ENCODE measurements at places on chromosomes 2 and 18. TPM values are rescaled to one million over a fixed set of nuclear protein-coding genes. Genes with fewer than 3 reads are reported as not detected.

DNAJC10 gene
- 23.2 TPM for total RNA-seq

COL5A2 gene
- 0.54 TPM for total RNA-seq

DNA sequence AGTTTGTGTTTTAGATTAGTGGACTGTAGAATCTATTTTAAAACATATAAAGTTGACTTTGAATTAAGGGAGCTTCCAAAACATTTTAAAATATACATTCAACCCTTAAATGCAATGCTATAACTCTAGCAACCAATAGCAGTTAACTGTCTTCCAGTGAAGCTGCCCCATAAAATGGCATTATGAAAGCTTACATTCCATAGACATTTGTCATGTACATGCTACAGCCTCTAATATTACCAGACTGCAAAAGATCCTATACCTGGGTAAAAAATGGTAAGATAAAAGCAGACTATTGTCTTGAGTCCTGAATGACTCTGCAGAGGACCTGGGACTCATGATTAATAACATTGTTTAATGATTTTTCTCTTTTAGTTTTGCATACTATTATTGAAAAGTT lies 489.4 kb downstream of the LRP1B start:
- DNase-seq = no peak

DNA sequence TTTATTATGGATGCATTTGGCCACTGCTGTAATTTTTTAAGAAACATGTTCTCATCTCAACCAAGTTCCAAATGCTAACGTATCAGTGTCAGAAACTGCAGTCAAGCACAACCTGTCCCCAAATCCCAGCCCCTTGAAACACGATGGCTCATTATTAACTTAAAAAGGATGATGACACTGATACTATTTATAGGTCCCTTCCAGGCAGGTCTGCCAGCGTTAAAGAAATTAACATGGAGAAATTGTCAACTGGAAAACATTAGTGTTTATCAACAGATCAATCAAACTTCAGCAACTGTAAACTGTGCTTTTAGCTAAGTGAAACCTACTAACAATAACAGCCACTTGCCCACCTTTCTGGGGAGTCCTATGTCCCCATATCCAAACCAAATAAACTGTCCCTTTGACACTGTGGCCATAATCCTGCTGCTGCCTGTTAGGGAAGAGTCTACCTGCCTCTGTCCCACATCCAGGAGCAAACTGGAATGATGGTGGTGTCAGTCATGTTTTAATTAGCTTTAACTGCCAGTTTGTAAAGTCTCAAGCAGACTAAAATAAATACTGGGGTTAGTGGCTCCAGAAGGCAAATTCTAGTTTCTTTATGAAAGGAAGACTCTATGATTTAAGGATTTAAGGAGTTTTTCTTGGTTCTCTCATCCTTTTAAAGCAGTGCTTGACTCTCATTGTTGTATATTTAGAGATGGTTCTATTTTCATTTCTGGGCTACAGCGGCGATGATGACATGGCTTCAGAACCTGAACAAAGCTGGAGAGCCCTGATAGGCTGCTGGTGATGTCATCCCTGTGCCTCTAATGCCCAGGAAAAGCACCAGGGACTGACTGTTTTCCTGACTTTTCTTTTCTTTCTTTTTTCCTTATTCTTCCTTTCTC lies 583.6 kb upstream of the PIK3C3 start:
- DNase-seq = no peak

GRCh38 chr2:216689397-216689796 lies 6.0 kb downstream of the IGFBP5 start:
- no peak for DNase-seq

DNA sequence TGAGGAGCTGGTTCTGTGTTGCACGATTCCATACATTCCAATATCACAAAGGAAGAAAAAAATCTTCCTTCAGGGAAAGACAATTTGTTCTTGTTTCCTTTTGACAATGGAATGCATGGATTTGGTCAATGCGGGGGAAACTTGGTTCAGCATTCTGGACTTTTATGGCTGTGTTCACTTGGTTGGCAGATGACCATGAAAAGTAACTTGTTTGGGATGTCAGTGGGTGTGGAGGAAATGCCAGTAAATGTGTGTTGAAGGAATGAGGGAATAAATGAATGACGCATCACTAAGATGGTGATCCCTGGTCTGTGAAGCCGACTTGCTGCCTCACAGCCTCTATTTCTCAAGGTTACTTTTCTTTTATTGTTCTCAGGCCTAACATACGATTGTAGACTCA lies 53.7 kb downstream of the THUMPD2 start:
- no peak for DNase-seq

GRCh38 chr2:221272729-221273128 lies 299.4 kb downstream of the EPHA4 start:
- DNase-seq = no peak

DNA sequence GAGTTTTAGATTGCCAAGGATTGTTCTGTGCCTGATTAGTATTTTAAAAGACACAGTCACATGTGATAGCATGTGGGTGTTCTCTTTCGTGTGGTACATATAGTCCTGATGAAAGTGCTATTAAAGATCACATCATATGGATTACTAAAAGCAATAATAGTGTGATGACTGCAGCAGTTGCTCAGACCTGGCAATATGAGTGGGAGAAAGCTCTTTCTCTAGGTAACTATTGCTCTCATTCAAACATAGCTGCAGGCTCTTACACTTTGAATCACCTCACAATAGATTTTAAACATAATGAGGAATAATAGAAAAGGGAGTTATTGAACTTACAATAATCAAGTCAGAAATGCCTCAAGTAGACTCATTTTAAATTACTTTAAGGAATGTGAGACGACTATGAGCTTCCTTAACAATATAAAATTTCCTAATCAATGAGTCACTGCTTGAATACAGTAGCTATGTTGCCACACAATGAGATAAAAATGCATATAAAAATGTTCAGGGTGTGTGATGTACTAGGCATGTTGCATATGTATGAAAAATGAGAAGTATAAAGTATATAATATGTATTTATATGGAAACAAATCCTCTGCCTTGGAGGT lies 452.1 kb downstream of the TMX3 start:
- DNase-seq = no peak

- DNase-seq = no peak
Observed at GRCh38 chr2:138012968-138013367, 48.7 kb downstream of the HNMT start.

- no peak for DNase-seq
Observed at GRCh38 chr2:60414495-60415138, 138.8 kb downstream of the BCL11A start.
